ENCODE measurements at places on chromosomes 4 and X.

DNA sequence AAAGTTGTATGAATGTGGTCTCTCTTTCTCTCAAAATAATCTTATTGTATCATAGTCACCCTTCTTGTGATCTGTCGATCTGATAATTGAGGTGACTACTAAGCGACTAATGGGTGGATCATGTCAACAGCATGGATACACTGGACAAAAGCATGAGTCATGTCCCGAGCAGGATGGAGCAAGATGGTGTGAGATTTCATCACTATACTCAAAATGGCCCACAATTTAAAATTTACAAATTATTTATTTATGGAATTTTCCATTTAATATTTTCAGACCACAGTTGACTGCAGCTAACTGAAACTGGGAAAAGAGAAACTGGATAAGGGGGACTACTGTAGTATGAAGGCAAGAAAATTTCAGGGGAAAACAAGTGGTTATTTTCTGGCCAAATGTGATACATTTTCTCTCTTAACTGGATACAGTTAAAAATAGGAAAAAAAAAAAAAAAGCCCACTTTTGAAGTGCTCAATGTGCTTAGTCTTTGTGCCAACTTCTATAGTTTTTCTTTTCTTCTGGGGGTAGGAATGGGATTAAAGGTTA, 25.3 kb downstream of the FAM241A start:
- peak; percentile 50 for DNase-seq

DNA sequence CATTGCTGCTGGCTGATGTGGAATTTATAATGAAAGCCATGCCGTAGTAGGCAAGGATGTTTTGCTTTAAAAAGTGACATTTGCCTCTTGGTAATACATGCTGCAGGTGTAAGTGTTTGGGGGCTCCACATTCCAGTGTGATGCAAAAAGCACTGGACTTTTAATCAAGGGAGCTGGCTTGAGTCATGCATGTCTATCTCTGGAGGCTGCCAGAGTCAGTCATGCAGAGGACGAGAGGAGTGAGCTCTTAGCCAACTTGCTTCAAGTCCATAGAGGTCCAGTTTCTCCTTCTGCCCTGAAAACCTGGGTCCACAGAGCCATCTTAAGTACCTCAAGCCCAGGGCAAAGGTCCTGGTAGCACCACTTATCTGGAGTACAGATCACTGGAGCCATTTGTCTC, 11.6 kb upstream of the CXCL13 start:
- no peak for DNase-seq

DNA sequence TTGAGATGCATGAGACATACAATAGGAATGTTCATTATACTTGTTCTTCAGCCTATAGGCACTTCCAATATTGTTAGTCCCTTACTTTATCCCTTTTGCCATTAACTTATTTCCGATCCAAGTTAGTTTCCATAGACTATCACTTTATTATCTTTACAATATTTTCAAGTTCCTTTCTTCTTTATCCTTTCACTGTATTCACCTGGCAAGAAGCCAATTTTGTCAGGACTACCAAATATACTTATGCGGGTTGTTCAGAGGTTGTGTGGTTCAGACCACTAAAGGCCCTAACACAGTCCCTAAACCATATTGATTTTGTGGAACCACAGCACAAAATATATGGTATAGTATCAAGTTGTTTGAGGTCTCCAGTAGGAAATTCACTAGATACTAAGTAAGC, 245.0 kb upstream of the HTR2C start:
- no peak for DNase-seq

GRCh38 chr4:121375262-121375661, 5.6 kb downstream of the QRFPR start:
- no peak for DNase-seq

DNA sequence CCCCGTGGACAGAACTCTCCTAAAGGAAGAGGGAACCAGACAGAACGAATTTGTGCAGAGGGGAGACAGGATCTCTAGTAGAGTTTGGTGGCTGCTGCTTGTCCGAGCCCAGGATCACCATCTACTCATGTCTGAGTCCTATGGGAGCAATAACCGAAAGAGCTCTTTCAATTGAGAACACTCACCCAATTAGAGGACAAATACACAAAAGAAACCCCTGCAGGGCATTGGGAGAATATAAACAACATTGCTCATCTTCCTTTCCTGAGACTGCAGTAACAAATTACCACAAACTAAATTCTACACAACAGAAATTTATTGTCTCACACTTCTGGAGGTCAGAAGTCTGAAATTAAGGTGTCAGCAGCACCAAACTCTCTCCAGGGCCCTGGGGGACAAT, 65.6 kb downstream of the SPINK2 start:
- no peak for DNase-seq

GRCh38 chr4:17068392-17068791, 169.9 kb upstream of the LDB2 start:
- no peak for DNase-seq

- no peak for DNase-seq
These were observed 237.8 kb upstream of the ARSJ start for GRCh38 chr4:114217150-114217817.

GRCh38 chrX:123088331-123088730, 95.7 kb upstream of the GRIA3 start:
- no peak for DNase-seq

- DNase-seq = no peak
These were observed 2.6 kb downstream of the NSD2 start for GRCh38 chr4:1873776-1874175.

DNA sequence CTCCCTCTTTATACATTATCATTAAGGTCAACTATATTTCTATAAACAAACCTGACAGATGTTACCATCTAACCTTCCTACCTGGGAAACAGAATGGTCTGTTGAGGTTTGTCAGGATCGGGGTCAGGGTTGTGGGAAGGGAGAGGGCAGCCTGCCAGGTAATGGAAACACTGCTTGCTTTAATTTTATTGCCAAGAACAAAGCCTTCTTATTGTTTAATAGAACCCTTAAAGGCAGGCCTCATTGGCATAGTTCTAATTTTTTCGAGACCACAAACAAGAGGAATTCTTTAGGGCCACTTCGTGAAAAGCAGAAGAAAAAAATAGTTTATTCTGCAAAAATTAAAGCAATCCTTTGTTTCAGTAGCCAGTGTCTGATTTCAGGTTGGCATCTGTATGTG, 113.2 kb downstream of the MID1 start:
- no peak for DNase-seq

DNA sequence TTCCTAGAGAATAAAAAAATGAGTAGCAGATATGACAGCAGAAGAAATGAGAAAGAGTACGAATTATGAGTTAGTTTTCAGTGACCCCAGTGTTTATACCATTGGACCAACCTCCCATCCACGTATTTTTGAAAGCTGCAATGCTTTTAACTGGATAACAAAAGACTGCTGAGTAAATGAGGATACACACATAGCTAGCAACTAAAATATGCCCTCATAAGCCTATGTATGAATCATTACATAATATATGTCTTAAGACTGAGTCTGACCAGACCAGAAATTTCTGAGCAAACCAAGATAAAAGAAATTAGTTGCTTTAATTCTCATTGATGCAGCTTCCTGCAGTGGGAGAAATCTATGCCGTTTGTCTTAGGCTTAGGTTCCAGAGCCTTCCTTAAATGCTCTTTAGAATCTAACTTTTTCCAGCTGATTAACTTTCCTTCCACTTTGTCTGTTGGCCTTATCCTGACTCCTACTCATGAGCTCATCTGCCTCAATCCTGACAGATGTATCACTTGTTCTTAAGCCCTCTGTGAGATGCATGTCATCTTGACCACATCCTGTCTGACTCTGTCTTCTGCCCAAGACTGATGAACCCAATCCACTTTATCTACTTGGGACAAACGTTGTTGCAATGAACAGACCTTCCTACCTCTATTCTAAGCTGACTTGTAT, 301.4 kb upstream of the AADAT start:
- DNase-seq = peak; percentile 59

DNA sequence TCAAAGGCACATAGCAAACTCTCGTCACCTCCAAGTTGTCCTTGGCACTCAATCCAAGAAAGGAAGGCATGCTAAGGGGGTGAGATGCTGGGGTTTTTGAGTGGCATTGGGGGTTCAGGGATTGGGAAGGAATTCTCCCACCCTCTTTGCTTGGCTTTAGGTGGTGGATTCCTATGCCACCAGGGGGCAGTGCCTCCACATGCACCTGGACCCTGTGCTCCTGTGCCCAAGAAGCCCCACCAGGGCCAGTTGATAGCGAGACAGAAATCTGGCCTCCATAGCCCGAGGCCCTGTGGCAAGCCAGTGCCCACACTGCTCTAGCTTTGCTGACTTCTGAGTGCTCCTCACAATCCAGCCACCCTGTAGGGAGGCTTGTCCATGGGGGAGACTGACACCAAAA, 2.0 kb upstream of the FATE1 start:
- no peak for DNase-seq
